ENCODE measurements at places on chromosomes 12 and 14.

GRCh38 chr14:57928732-57929131, 62.8 kb upstream of the SLC35F4 start:
- no peak for DNase-seq

- DNase-seq = no peak
These were observed at the start of gene CFAP73 for GRCh38 chr12:113149361-113150150. TSS of gene CFAP73 (plus strand) at chr12:113149724. CDS start at chr12:113149858, 134 bp downstream.

- no peak for DNase-seq
These were observed 69.6 kb upstream of the KRAS start for GRCh38 chr12:25320123-25321006.

- no peak for DNase-seq
These were observed 1.5 kb downstream of the PNMA1 start for GRCh38 chr14:73712540-73713180.

DNA sequence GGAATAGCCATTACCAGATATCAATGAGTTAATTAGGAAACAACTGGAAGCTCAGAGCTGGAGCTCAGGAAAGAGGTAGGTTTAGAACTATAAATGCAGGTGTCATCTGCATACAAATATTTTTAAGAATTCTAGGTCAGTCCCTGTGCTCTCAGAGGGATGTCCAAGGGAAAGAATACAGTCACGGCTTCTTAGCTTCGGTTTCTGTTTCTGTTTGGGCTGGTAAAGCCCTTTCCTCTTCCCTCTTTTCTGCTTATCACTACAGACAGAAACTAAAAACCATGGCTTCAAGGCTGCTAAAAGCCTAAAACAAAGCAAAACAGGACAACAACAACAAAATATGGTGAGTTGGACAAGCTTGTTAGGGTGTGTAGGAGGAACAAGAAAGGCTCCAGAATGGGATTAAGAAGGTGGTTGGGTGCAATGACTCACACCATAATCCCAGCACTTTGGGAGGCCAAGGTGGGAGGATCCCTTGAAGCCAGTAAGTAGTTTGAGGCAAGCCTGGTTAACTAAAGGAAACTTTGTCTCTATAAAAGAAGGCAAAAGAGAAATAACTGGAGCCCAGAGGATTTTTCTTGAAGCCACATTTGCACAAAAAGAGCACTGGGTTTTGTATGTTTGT, 113.0 kb downstream of the SEC23A start:
- no peak for DNase-seq

- DNase-seq = no peak
These were observed 44.9 kb upstream of the KCNMB4 start for GRCh38 chr12:70321191-70321590.

GRCh38 chr12:69662764-69663163, 36.3 kb downstream of the BEST3 start:
- DNase-seq = no peak

- DNase-seq = no peak
These were observed 210.0 kb upstream of the KITLG start for GRCh38 chr12:88790231-88790630.

GRCh38 chr14:103301512-103302354, 32.3 kb upstream of the EIF5 start:
- DNase-seq = no peak

- no peak for DNase-seq
These were observed 45.4 kb downstream of the NIN start for GRCh38 chr14:50785457-50786063.

DNA sequence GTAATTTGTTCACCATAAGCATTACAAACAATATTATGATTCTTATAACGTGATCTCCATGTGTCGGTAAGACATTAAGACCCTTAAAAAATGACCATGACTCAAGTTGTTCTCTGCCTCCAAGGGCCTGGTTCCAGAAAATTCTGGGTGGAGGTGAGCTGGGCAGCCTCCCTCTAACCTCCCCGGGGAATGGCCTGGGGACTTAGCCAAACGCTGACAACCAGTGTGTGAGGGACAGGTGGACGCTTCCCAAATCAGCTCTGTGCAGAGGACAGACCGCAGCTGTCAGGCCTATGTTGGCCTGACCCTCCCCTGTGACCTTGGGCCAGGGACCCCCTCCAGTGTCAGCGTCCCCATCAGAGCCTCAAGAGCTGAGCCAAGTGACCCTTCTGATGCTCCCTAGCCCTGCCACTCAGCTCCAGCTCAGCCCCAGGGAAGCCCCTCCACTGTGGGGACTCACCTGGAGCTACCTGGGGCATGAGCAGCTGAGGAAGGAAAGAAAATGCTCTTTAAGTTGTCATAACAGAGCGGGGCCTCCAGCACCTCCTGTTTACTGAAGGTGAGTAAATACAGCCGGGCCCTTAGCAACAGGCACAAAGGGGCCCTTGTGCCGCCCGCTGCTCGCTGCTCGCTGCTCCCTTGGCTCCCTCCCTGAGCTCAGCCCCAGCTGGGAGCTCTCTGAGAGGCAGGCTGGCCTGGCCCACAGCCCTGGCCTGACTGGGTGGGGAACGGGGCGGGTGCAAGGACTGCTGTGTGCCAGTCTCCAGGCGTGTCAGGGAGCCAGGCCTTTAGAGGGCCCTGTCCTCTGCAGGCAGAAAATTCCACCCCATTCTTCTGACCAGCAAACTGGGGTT, 116.6 kb downstream of the CALM1 start:
- no peak for DNase-seq

GRCh38 chr12:6742834-6743233, 10.1 kb downstream of the MLF2 start:
- DNase-seq = no peak

DNA sequence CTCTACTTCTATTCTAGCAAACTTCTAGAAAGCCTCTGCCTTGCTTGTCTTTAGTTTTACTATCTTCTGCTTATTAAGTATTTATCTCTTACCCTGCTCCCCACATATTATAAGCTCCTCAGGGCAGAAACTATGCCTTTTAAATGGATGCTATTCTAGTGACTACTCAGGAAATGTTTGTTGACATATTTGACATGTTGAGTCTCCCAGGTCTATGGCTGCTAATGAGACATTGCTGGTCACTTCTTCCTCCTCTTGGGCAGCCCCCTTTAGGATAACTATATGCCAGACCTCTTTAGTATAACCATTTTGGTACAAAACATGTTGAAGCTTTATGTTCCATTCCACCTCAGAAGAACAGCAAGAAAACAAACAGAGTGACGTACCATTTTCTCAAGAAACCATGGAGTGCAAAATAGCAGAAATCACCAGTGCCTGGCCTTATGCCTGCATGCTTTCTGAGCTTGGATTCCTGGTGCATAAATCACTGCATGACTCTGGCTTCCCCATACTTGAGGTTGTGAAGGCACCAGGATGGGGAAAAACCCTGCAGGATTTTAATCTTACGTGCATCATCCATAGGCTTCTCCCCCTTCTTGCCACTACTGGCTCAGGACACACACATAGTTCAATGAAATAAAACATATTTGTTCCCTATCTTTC, 202.6 kb downstream of the TMX1 start:
- no peak for DNase-seq

DNA sequence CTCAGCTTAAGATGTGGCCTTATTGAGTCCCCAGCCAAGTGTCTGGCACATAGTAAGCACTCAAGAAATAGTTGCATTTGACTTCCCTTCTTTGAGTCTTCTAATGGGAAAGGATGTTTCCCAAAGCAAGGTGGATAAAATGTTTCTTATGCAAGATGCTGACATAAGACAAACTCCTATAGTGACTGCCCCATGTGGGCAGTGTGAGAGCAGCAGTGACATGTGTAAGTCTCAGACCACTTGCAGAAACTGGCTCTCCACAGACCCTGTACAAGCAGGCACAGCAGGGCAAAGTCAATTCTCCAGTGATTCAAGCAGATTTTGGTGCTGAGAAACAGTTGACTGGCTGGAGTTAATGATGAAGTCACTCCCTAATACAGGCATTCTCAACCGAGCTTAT, 255.3 kb downstream of the ANO2 start:
- DNase-seq = no peak

GRCh38 chr14:69231486-69231885, 28.5 kb upstream of the GALNT16 start:
- no peak for DNase-seq

DNA sequence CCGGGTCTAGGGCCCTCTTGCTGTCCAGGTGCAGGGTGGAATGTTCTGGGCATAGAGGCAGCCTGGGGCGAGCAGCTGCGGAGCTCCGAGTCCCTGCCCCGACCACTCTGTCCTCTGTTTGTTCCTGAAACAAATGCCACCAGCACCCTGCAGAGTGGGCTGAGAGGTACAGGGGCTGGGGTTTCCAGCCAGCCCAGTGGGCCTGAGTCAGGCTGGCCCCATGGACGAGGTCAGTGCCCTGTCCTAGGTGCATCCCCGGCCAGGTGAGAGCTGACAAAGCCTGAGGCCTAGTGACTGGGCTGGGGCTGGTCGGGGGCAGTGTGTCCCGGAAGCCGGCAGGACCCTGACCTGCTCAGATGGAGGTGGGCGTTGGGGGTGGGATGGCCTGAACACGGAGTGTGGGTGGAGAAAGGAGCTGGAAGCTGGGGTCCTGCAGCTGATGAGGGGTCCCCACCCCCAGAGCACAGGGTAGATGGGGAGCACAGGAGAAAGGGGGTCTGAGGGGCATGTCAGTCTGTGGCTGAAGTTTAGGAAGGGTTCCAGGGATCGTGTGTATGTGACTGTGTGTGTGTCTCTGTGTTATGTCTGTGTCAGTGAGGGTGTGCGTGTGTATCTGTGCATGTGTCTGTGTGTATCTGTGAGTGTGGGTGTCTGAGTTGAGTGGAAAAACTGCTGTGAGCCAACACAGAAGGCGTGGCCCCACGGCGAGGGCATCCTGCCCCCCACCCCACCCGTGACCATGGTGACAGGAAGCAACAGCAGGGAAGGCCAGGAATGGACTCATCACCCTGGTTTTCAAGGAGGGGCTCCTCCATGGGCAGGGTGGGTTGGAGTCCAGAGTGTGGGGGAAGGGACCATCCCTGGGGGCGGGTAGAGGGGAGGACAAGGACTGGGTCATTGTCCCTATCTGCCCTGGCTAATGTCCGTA, 2.4 kb upstream of the CRIP1 start:
- no peak for DNase-seq
